ENCODE measurements at places on chromosomes 6 and 20.

DNA sequence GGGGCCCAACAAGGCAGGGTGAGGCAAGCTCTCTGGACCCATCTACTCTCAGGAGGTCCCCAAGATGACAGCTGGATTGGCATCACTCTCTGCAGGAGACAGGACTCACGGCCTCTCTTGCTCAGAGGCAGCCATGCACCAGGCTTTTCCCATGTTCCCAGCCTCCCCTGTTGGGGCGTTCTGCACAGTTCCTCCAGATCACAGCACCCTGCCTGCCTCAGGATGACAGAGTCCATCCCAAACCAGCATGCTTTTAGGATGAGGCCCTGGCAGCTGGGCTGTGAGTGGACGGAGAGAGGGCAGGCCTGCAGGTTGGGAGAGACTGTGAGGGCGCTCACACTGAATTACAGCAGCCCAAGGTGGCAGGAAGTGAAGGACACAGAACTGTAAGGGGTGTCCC, 143.2 kb upstream of the MLN start:
- DNase-seq, result no peak

DNA sequence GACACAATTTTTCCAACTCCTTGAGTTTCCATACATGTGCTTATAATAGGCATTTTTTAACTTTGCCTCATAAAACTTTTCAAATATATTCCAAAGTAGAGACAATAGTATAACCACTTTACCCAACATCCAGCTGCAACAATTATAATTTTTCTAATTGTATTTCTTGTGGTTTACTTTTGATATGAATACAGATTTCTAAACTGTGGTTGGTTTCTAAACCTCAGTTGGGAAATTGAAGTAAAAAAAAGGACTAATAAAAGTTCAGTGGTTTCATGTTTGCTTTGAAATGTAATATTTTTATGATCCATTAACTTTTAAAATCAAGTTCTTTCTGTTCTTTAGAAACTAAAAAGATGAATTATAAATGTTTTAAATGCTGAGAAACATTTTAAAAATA, 40.0 kb downstream of the FRK start:
- no peak for DNase-seq

DNA sequence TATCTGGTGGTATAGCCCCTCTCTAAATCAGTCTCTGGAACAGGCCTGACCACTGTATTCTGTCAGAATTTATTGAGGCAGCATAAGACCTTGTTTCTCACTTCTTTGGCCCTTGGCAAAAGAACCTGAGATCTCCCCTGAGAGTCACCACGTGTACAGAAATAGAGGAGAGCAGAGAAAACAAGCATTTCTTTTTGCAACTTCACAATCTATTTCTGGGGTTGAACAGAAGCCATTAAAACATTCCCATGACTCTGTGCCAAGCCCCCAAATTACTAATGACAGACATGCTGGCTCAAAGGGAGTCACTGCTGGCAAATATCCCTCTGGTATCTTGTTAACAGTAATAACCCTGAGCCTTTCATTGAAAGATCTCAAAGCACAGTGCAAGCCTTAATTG, 395.3 kb downstream of the MAFB start:
- no peak for DNase-seq

DNA sequence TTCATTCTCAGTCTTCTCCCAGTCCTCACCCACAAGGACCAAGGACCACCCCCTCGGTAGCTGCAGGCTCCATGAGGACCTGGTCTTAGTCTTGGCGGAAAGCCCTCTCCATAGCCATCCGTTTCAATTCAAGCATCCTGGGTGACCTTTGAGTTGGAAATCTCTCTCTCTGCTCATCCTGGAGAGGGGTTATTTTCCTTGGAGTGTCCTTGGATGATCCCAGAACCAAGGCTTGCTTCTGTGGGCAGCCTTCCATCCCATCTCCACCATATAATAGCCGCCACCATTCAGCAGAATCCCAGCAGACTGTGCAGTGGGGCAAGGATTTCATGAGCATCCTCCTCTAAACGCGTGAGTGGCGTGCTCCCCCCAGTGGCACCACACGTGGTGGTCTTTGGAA, at the start of gene BPIFA2:
TSS of gene BPIFA2 (plus strand) at position 301 of the 400 bp plus-strand sequence. CDS start 987 bp downstream, outside the sequence.
- DNase-seq, result no peak

GRCh38 chr6:37230104-37230503, 27.5 kb upstream of the TBC1D22B start:
- no peak for DNase-seq

DNA sequence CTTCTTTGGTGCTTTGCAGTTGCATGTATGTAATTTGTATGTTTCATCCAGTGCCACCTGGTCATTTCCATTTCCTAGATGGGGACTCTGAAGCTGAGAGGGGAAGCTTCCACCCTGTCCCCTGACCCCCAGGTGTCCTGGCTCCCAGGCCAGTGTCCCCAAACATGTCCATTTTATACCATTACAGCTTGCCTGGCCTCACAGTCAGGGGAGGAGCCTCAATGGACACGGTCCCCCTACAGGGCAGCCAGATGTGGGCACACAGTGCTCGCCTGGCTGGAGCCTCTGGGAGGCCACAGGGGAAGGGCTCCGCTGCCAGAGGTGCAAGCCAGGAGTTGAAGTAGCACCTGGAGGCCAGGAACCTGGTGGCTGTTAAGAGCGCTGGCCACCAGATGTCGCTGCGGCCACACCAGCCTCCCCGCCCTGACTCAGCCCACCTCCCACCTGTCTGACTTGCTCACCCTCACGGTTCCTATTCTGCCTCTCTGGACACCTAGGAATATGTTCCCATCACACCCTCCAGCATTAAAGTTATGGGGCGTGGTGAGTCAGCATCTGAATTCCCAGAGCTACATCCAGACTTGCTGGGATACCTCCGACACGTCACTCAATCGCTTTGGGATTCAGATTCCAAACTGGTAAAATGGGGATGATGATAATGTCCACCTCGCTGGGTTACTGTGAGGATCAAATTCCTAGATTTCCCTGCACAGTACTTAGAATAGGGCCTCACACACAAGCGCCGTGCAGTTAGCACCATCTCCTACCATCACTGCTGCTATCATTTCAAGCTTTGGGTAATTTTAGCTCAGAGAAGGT, 107.4 kb downstream of the SULF2 start:
- peak; percentile 41 for DNase-seq

DNA sequence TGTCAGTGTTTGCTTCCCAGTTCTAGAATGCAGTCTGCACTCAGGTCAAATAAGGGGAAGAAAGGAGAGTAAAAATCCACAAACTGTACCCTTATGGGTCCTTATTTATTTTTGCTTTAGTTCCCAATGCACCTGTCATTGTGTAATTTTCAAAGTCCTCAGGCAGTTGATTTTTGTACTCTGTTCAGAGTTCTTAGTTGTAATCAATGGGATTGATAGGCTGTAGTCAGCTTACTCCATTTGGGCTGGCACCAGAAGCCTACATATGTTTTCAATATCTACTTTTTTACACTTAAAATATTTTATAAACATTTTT, 18.6 kb downstream of the AIG1 start:
- DNase-seq, result no peak

- DNase-seq, result no peak
Observed at GRCh38 chr6:135624402-135625295, 127.1 kb upstream of the AHI1 start.

- DNase-seq, result no peak
Observed at GRCh38 chr6:68086199-68086598, 548.9 kb upstream of the ADGRB3 start.

GRCh38 chr20:33676121-33676520, 1.9 kb upstream of the NECAB3 start:
- DNase-seq, result no peak

DNA sequence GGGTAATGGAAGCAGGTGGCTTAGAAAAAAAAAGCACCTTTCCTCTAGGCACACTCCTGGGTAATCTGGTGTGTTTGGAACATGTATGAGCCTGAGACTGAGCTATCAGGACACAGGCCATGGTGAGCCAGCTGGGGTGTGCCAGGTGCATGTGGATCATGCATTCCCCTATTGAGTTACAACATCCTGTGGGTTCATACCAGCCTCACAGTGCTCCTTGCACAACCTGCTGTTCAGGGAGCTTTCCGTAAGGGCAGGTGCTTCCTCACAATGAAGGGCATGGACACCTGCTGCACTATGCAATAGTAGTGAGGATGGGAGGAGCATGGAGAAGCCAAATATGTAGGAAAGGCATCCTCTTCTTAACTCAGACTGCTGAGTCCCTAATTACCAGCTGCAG, 197.2 kb upstream of the SUPT3H start:
- peak; percentile 50 for DNase-seq

DNA sequence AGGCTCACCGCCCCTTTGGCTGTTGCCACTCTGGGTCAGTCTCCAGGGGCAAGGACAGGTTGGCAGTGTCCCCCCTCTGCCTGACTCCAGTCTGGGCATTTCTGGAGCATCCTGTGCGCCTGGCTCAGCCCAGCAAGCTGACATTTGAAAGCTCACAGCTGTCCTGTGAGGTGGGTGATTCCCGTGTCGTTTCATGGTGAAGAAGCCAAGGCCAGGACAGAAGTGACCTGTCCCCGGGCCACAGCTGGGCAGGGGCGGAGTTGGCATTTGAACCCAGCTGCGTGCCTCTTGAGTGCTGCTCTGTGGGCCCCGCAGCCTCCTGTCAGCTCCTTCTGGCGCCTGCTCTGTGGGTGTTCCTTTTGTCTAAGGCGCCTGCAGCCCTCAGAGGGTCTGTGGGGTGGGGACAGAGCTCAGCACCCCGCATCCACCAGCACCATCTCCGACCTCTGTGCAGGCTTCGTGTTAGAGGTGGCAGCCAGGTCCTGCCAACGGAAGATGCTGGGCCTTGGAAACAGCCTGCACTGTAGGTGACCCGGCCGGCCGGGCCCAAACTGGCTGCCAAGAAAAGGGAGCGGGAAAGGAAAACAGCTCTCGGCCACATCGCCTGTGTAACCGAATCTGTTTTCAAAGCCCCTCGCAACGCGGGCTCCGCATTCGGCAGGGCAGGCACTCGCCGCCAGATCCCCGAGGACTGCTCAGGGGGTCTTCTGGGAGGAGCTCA, 5.8 kb upstream of the GATA5 start:
- DNase-seq, result no peak

DNA sequence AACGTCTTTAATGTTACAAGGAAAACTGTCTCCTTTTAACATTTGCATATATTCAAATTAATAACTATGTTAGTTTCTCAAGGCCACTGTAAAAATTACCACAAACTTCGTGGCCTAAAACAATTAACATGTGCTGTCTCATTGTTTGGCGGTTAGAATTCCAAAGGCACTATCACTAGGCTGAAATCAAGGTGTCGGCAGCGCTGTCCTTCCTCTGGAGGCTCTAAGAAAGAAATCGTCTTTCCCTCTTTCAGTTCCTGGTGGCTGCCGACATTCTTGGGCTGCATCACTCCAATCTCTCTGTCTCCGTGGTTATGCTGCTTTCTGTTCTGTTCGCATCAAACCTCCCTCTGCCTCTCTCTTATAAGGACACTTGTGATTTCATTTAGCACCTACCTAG, 4.2 kb downstream of the TPD52L1 start:
- no peak for DNase-seq

- no peak for DNase-seq
Observed at GRCh38 chr20:49769048-49769581, 43.5 kb upstream of the SLC9A8 start.

GRCh38 chr6:64034910-64035655, 399.5 kb downstream of the PHF3 start:
- no peak for DNase-seq

DNA sequence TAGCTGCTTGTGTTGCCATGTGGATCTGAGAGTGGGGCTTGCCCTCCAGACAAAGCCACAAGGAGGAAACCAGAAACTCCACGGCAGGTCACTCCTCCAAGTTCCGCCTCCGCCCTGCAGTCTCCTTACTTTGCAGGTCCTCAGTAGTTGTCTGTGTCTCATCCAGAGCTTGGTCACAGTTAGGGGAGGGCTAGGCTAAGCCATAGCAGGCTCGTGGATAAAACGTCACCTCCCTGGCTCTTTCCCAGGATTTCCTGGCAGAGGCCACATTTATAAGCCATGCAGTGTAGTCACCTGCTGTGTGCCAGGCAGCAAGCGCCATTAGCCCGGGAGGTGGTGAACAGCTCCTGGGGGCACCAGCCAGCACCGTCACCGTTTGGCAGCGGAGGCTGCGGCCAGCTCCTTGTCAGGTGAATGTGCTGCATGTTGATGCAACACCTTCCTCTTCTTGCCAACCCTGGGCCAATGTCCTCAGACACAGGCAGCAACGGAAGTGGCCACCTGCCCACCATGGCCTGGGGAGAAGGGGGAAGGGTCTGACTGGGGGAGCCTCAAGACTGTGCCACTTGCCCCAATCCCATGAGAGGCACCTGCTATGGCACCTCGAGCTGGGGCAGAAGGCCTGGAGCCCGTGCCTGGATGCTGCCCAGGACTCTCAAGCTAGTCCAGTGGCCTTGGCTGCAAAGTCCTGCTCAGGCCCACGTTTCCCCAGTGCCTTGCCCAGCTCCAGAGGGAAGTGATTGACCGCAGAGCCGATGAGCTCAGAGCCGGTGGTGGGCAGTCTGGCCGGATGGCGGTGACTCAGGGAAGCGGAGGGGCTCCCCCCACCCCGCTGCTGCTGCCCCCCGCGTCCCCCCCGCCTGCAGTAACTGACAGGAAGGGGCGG, 39.0 kb upstream of the SLCO4A1 start:
- peak; percentile 60 for DNase-seq

- no peak for DNase-seq
Observed at GRCh38 chr6:127206531-127207095, 60.1 kb upstream of the RNF146 start.

- no peak for DNase-seq
Observed at GRCh38 chr6:168129292-168130167, 50.5 kb upstream of the FRMD1 start.

- DNase-seq, result no peak
Observed at GRCh38 chr6:156174031-156174890, 602.9 kb upstream of the ARID1B start.

DNA sequence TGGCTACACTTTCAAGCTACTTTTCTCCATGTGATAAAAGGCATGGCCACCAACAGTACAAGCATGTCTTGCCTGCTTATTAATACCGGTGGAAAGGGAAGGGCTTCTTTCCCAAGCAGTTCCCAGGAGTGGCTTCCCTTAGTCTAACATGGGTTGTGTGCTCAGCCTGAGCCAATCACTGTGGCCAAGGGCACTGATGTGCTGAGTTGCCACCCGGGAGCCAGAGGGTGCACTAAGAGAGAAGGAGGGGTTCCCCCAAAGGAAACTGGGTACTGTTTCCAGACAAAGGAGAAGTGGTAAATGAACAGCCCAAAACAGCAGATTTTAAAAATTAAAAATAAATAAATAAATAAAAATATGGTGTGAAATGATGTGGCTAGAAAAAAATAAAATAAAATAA, 68.5 kb downstream of the BANF2 start:
- DNase-seq, result no peak

DNA sequence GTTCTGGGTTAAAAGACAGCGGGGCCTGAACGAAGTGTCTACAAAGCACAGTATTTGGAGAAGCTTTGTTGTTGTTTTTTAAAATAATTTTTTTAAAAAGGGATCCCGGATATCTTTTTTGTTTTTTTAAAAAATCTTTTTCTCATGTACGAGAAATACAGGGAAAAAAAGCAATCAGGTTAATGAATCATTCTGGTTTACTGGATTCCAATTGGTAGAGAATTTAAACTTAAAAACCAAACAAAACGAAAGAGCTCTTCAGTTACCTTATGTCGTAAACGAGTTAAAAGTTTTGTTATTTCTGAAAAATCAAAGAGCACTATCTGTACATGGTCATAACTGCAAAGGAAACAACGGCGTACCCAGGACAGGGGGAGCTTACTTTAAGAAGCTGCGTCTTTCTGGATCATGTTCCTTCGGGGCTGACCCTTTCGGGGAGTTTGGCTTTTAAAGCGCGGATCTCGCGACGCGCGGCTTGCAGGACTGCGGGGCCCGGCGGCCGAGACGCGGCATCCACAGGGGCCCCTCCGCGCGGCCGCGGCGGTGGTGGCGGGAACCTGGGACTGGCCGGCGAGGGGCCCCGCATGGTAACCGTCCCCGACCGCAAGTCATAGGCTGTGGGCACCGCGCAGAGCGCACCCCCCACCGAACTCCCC, 927 bp downstream of the IL20RA start:
- no peak for DNase-seq

Data from SHP77 (cell line).